ENCODE measurements at places on chromosomes 1 and 21. TPM values are rescaled to one million over a fixed set of nuclear protein-coding genes. Genes with fewer than 3 reads are reported as not detected.

DNA sequence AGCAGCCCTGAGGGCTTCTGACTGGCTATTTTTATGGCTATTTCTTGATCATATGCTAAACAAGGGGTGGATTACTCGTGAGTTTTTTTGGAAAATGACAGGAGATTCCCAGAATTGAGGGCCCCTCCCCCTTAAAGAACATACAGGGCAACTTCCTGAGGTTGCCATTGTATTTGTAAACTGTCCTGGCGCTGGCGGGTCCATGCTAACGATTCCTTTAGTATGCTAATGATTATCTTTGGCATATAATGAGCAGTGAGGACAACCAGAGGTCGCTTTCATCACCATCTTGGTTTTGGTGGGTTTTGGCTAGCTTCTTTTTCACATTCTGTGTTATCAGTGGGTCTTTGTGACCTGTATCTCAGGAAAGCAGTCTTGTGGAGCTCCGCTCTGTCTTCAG lies 24.1 kb downstream of the FMN2 start:
- no peak for DNase-seq

DNA sequence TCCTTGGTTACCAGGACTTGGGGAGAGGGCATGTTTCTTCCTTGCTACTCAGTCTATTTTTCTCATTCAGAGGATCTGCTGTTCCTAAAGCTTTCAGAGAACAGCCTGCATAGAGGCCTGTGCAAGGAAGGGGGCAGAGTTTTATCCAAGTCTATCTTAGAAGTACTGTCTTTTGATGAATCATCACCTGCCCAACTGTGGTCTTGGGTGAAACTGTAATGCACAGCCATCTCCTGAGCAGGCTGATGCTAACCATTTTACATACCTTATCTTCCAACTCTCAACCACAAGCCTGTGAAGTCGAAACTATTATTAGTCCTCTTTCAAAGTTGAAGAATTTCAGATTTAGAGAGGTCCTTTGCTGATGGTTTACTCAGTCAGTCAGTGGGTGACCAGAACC lies 368.0 kb downstream of the HHAT start:
- no peak for DNase-seq

DNA sequence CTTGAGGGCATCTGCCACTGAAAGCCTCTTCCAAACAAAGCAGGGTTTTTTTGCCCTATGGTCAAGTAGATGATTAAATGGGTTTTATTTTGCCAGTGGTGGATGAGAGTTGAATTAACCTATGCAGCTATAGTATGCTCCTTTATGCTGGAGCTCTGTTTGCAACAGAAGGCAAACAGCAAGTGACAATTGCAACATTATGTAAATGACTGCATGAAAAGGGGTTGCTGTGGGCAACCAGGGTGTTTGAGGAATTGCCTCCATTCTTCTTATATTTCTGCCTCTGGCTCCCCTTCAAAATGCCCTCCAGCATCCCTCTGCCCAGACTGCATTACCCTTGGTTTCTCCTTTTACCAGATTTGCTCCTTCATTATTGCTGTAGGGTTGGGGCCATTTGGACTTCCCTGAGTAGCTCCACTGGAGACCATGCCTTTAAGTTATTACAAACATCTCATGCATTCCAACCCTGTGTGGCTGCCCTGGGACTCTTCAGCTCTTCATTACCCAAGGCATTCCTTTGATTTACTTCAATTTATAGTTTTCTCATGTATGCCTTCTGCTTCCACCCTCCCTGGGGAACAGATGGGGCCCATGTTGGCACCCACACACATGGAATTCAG lies 398.4 kb downstream of the PRDM2 start:
- DNase-seq, result no peak

The DNASE2B gene
- not detected for total RNA-seq

DNA sequence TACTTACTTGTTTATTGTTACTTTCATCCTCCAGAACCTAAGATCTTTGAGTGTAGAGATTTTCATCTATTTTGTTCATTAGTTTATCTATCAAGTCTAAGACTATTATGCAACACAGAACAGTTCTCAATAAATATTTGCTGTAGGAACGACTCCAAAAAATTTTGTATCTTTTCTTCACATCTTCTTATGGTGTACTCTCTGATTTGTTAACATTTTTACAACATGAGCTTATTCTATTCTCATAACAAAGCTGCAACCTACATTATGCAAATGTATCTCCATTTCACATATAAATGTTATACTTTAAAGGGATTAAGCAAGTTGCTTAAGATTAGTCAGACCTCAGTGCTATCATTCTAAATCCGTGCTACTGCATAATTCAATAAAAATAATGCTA lies 514.2 kb upstream of the ZP4 start:
- no peak for DNase-seq

- no peak for DNase-seq
These were observed 15.3 kb upstream of the PGBD5 start for GRCh38 chr1:230441183-230442029.

DNA sequence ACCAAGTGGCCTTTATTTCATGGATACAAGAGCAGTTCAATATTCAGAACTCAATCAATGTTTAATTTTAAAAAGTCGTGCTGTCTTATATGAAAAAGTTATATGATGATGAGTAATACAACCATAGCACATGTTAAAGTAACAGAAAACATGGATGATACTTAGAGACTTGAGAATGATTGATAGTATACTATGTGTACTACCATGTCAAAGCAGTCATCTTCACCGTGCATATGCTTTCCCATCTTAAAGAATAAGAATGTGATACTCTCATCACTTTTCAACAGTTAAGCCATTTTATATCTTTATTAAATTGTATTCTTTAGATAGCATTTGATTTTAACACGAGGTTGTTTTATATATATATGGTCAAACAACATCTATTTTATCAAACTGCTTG lies 535.9 kb upstream of the ADAMTS5 start:
- DNase-seq, result no peak

- DNase-seq, result no peak
These were observed 244.5 kb downstream of the TM2D1 start for GRCh38 chr1:61480273-61480935.

DNA sequence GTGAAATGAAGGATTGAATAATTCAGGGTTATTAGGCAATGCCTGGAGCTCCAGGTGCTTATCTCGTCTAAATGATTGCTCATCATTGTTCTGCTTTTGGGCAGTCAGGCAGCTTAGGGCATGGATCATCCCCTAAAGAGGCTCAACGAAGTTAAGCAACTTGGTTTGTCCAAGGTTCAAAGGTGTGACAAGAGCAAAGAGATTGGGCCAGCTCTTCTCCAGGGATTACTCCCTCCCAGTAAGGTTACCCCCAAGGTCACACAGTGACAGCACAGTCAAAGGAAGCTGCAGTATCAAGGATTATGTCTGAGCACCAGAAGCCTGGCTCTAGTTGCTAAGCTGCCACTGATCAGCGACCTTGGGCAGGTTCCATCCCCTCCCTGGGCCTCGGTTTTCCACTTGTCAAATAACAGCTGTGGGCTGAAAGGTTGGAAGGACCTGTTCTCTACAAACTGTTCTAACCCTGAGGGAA lies 6.8 kb downstream of the ETNK2 start:
- DNase-seq, result no peak

DNA sequence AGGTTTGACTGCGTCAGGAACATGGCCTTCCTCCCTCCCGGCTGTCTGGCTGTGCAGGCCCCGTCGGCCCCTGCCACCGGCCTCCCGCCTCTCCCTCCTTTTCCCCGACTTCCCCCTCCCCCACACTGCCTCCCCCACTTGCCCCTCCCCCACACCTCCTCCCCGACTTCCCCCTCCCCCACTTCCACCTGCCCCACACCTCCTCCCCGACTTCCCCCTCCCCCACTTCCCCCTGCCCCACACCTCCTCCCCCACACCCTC lies 52.6 kb downstream of the SLC19A1 start:
- DNase-seq, result no peak

DNA sequence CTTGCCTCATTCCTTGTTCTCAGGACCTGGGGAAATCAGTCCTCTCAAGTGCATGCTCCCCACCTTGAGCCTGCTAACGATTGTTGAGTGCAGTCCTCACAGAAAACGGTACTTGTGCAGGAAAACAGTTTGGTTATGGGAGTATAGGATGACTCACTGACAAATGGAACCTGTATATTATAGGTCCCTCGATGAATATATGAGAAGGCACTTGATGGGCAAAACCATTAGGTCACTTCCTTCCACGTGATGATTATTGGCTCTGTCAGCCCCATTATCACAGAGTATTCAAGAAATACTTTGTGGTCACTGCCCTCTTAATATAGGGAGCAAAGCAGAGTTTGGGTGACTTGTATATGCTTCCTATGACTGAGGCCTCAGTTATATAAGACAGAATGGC lies 6.2 kb downstream of the CCDC17 start:
- DNase-seq, result no peak

The CDK18 gene
- 2.6 TPM for total RNA-seq

DNA sequence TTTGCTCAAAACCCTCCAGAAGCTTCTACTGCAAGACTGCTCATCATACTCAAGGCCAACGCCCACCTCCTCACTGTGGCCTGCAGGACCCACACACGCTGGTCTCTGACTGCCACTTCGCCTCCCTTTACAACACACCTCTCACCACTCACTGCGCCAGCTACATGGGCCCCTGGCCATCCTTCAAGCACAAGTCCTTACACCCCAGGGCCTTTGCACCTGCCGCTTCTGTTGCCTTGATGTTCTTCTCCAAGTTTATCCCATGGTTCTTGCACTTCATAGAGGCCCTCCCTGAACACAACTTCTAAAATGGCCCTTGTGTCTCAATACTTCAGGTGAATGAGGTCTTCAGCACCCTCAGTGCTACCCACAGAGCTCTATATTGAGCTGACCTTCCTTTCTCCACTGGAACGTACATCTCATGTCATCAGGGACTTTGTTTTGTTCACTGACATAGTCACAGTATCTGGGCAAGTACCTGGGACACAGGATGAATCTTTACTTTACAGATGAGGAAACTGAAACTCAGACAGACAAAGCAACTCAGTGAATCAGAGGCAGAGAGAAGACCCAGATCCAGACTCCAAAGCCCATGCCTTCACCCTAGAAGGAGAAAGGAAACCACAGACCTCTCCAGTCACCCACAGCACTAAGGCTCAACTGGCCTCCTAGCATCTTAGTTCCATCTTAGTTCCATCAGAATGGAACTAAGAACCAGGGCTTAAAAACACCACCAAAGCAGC lies 34.7 kb upstream of the CLSTN1 start:
- DNase-seq, result no peak

- no peak for DNase-seq
These were observed 70.2 kb upstream of the OLIG2 start for GRCh38 chr21:32955311-32956060.

DNA sequence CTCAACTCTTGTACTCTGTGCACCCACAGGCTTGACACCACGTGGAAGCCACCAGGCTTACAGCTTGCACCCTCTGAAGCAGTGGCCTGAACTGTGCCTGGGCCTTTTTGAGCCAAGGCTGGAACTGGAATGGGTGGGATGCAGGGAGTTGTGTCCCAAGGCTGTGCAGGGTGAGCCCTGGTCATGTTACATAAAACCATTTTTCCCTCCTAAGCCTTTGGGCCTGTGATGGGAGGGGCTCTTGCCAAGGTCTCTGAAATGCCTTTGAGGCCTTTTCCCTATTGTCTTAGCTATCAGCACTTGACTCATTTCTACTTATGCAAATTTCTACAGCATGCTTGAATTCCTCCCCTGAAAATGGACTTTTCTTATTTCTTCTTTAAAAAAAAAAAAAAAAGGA lies 14.1 kb downstream of the VN1R5 start:
- no peak for DNase-seq

- DNase-seq, result no peak
These were observed 185.4 kb downstream of the LRRIQ3 start for GRCh38 chr1:74012583-74012982.

DNA sequence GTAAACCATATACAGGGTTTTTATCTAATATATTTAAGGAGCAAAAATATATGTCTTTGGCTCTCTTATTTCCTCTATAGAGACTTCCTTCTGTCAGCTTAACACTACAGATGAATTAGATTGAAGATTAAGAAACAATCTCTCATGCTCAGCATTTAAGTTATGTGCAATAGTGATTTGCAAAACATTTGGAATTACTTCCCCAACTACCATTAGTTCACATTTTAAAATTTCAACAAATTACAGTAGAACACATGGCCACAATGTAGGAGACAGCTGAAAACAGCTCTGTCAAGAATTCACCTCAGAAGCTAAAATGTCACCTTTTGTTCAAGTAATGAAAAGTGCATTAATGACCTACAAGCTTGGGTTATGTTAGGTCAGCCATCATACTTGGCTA lies 177.9 kb downstream of the EIF4G3 start:
- no peak for DNase-seq

- DNase-seq, result no peak
These were observed at the start of gene TIAM1 for GRCh38 chr21:31343680-31344480. Gene TIAM1 (minus strand): TSS chr21:31344261. CDS start chr21:31266972, 77,289 bp downstream.

DNA sequence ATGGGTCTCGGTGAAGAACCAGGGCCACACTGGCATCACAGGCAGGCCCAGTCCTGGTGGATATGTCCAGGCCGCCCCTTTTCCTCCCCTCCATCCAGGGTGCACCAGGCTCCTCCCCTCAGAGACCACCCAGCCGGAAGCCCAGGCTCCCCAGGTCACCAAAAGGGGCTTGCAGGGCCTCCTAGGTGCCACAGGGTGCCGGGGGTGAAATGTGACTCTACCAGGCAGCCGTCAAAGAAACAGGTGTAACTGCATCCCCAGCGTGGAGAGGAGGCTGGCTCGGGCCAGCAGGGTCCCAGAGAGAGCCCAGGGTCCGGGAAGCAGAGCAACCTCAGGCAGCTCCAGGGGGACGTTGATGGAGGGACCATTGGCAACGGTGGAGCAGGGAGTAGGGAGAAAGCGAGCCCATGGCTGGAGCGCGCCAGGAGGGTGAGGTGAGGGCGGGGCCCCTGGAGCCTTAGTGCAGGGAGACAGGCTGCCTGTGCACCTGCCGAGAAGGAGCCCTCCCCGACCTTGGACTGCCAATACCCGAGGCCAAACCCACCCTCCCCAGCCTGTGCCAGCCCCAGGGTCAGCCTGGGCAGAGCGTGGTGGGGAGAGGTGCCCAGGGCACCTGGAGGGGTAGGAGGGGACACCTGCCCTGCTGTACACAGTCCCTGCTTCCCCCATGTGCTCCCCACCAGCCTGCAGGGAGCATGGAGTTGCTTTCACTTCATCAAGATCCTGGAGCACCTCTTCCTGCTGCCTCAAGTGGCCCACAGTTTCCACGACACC lies 48.3 kb upstream of the POFUT2 start:
- DNase-seq, result no peak

DNA sequence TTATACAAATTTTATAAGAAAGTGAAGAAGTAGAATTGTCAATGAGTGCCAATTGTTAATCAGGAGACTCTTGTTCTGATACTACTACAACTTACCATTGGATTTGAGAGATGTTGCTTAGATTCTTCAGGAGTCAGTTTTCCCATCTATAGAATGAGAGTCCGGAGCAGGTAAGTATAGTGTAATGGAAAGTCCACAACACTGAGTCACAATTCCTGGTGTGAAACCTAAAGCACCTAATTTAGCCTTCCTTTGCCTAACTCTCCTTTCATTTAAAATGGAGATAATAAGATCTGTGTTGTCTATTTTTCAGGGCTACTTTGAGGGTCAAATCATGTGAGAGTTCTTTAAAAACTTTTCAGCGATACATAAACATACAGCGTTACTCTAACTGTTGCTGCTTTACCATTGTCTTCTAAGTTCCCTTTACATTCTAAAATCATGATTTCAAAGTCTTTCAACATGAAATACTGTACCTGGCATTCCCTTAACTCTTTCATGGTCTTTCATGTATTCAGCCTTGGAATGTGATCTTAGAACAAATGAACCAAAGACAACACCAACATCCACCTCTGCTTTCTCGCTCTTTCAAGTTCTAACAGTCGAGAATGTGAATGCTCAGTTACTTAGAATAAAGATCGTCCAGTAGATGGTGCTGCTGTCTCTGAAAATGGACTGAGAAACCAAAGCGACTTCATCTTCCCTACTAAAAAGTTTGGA lies 90.9 kb downstream of the SLC30A10 start:
- DNase-seq, result no peak

- no peak for DNase-seq
These were observed 307.2 kb downstream of the HHIPL2 start for GRCh38 chr1:222240536-222241181.
